ENCODE measurements at places on chromosomes 1 and 21.

- no peak for DNase-seq
Observed at GRCh38 chr1:80305466-80305865, 1298.9 kb upstream of the ADGRL4 start.

DNA sequence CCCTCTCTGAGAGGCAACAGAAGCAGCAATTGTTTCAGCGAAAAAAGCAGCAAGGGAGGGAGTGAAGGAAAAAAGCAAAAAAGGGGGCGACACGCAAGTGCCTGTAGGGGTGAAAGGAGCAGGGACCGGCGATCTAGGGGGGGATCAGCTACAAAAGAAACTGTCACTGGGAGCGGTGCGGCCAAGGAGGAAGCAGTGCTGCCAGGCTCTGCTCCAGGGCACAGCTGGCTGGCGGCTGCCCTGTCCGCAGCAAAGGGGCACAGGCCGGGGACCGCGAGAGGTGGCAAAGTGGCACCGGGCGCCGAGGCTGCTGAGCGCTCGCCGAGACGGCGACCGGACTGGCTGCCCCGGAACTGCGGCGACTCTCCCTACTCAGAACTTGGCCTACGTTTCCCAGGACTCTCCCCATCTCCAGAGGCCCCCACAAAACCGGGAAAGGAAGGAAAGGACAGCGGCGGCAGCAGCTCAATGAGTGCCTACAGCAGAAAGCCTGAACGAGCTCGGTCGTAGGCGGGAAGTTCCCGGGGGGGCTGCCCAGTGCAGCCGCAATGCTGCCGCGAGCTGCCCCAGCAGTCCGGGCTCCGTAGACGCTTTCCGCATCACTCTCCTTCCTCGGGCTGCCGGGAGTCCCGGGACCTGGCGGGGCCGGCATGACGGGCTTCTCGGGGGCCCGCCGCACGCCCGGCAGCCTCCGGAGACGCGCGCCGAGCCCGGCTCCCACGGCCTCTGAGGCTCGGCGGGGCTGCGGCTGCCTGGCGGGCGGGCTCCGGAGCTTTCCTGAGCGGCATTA lies 1.0 kb upstream of the CDKN2C start:
- no peak for DNase-seq

DNA sequence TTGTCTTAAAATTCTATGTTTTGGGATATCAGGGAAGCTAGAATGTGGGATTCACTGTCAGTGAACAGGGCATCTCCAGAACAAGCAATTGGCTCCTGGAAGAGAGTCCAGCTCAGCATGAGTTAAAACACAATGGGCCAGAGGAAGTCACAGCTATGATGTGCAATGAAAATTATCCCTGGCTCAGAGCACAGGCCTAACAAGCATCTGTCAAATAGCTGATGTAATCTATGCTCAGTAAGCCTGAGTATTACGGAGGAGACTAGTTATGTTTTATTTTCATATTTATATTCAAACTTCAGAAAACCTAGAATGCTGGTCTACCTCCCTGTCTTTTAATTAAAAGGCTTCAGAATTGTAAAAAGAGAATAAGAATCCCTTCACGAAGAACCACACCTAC lies 41.6 kb downstream of the PARP1 start:
- no peak for DNase-seq

DNA sequence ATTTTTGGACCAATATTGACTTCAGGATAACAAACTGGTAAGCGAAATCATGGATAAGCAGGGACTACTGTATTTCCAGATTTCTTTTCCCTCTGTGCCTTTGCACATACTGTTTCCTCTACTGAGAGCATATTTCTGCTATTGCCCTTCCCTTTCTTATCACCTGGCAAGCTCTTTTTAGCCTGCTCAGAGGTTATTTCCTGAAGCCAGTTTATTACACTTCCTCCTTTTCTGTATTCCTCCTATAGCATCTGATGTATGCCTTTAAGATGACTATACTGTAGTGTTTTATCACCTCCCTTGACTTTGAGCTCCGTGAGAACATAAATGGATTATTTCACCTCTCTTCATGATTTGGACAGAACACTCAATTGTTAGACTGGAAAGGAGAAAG lies 49.0 kb downstream of the MAGI3 start:
- no peak for DNase-seq

DNA sequence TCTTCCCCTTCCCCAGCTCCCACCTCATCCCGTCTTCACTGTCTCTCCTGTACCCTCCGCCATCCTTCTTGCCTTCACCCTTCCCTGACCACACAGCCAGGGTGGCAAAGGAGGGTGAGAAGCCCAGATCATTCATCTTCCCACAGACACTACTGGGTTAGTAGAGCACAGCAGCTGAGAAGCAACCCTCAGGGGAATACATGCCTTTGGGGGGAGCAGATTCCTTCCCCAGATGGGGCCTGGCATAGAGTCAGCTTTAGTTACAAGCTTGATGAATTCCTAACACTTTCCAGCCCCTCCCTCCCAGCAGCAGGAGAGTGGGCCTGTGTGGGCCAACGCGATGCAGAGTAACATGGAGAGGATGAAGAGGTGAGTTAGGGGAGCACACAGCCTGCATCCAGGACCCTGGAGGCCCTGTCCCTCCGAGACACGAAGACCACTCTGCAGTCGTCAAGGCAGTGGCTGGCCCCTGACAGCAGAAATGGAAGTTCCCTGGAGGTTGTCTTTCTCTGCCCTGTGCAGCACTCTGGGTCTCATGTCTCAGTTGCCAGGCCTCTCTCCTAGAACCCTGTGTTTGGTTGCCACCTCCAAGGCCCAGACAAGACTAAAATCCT lies 8.8 kb upstream of the BTG2 start:
- peak; percentile 81 for DNase-seq

DNA sequence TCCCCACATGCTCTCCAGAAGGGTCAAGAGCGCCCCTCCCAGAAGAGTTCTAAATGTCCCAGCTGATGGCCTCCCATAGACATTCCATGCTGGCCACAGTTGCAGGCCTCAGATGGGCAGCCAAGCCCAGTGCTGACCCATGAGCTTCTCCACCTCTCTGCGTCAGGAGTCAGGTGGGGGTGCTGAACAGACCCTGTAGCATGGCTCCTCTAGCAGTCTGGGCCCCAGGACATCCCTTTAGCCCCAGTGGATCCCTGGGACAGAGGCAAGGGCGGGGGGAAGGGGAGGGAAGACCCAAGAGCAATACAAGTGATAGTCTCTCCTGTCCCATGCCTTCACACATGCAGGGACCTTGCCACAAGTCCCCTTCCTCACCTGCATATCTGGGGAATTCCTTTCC lies 56.7 kb downstream of the LRRN2 start:
- DNase-seq: no peak

- DNase-seq: no peak
Observed at GRCh38 chr1:172211221-172211620, 209.3 kb upstream of the C1orf105 start.

DNA sequence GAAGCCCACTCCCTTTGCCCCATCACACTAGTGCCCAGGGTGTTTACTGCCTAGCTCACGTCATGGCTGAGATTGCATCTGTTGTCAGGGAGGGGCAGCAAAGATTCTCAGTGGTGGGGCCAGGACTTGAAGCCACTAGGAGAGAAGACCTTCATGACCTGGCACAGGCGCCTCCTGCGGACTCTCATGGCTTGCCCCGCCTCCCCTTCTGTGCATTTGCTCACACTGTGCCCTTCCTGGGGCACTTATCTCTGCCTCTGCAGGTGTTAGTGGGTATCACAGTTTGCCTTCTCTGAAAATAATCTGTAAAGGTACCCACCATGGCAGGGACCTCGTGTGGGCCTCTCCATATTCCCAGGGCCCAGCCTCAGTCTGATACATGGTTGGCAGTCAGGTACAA lies 20.1 kb downstream of the PTPRU start:
- no peak for DNase-seq

GRCh38 chr1:160428655-160429054 lies 28.3 kb downstream of the VANGL2 start:
- peak; percentile 3 for DNase-seq

GRCh38 chr1:226029093-226029496 lies 30.0 kb upstream of the SDE2 start:
- DNase-seq: no peak

- DNase-seq: no peak
Observed at GRCh38 chr1:157711802-157712201, 11.2 kb upstream of the FCRL3 start.

DNA sequence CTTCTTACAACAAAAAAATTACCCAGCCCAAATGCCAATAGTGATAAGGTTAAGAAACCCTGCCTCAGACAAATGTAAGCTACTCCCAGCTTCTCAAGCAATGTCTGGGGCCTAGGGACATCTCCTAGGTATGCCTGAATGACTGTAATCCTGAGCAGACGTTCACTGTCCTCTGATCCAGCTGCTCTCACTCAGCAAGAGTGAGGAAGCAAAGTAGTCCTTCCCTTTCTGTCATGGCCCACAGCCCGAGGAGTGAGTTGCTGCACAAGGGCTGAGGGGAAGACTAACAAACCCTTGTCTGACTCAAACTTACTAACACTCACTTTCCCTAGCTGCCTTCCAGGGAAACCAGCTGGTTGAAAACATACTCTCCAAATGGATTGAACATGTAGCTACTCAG lies 124.9 kb upstream of the TNFSF4 start:
- DNase-seq: no peak

- DNase-seq: no peak
Observed at GRCh38 chr1:151570819-151571218, 30.7 kb downstream of the TUFT1 start.

GRCh38 chr1:109826930-109827349 lies 63.2 kb upstream of the EPS8L3 start:
- DNase-seq: no peak

DNA sequence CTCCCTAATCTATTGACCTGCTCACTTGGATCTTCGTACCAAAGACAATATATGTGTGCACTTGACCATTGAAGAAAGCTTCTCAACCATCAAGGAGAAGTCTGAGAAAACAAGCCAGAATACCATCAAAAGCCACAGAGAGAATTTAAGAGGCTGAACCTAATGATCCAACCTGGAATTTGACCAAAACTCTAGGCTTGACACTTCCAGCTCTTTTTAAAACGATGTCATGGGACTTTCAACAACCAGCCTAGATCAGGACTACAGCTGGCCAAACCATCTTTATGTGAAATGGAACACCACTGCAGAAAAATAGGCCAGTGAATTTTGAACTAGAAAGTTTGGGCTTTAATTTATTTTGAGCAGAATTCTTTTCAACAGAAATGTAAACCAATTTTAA lies 444.4 kb downstream of the LTN1 start:
- DNase-seq: no peak

GRCh38 chr1:192546596-192547190 lies 28.9 kb upstream of the RGS1 start:
- DNase-seq: no peak

GRCh38 chr1:80218112-80218511 lies 1211.6 kb upstream of the ADGRL4 start:
- peak; percentile 18 for DNase-seq

DNA sequence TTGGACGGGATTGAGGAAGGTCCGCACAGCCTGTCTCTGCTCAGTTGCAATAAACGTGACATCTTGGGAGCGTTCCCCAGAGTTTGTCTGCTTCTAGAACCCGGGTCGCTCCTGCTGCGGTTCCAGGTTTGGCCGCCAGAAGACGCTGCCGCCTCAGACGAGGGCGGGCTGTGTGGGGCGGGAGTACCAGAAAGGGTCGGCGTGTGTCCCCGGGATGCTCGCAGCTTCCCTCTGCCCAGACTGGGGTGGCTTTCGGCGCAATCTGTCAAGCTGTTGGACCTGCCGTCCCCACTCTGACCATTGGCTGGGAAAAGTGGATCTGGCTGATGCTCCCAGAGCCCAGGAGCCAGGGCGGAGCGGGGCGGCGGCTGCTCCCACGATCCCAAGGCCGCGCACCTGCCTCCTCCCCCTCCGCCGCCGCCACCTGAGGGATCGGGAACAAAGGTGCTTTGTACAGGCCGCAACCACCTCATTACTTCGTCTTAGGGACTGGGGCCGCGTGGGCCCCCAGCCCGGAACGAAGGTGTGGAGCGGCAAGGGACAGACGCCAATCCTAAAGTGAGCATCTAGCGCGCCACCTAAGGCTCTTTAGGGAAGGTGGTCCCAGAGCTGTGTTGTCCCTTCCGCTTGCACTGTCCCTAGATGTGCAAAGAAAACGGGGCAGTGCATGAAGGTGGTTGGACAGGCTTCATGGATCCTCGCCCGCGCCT lies 683 bp upstream of the EFNA4 start:
- no peak for DNase-seq

GRCh38 chr1:59522925-59523505 lies 226.1 kb downstream of the FGGY start:
- DNase-seq: no peak

DNA sequence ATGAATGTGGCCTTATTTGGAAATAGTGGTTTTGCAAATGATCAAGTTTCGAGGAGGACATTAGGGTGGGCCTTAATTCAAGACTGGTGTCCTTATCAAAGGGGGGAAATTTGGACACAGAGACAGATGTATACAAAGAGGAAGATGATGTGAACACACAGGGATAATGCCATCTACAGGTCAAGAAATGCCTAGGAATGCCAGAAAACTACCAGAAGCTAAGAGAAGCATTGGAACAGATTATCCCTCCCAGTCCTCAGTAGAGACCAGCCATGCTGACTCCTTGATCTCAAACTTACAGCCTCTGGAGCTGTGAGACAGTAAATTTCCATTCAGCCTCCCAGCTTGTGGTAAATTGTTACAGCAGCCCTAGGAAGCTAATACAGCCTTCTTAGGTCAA lies 151.4 kb downstream of the PTGER3 start:
- no peak for DNase-seq

DNA sequence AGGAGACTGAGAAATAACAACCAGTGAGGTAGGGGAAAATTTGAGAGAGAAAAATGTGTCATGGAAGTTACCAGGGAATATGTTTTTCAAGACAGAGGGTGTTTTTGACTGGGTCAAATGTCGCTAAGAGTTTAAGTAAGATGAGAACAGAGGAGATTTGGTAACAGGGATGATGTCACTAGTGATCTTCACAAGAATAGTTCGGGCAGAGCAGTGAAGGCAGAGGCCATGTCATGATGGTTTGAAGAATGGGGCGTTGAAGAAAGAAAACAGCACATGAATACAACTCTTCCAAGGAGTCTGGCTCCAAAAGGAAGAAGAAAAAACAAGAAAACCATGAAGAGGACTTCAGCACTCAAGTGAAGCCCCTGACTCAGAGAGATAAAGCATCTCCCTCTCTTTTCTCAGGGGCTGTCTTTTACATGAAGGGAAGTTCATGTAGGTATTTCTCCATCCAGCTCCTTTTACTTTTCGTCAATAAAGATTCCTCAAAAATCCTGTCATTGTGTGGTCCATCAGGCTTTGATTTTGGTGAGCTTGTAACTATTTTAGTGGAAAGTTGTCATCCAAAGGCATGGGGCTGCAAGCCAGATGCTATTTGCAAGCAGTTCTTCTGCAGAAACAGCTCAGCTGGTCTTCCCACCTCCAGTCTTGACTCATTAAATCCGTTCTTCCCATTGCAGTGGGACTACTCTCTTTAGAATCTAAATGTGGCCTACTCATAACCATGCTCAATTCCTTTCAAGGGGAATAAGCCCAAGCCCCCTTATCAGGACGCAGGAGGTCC lies 397.3 kb downstream of the LMX1A start:
- no peak for DNase-seq

- DNase-seq: no peak
Observed at GRCh38 chr1:243496187-243496646, 240.4 kb downstream of the SDCCAG8 start.

- no peak for DNase-seq
Observed at GRCh38 chr1:203353486-203353885, 2.6 kb upstream of the FMOD start.
